ENCODE measurements at places on chromosomes 11 and 22.

- no peak for DNase-seq
These were observed at the start of gene FXYD6 for GRCh38 chr11:117876341-117877119. FXYD6 (minus strand) TSS chr11:117876658; CDS start chr11:117842776, 33,882 bp downstream.

DNA sequence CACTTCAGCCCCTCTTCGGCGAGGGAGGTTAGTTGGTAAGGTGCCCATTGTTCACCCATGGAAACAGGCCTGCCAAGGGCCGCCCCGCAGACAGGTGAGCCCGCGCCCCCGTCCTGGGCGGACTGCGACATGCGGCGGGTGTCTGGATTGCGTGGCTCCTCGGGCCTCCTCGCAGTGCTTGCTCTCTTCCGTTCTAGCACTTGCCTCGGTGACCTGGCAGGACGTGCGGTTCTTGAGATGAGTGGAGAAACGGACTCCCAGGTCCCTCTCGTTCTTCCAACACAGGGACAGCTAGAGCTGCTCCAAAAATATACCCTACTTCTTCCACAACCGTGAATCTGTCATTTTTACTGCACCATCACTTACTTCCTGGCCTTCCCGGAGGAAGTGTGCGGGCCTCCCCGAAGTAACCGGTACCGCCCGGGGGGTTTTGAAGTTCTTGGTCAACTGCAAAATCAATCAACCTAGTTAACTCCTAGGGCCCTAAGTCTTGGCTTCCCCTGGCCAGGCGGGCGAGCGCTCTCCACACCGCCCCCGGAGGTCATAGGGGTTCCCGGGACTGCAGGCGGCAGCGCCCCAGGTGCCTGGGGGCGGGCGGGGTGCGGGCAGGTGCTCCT is 745 bp upstream of the ZBTB44 start:
- peak; percentile 36 for DNase-seq

DNA sequence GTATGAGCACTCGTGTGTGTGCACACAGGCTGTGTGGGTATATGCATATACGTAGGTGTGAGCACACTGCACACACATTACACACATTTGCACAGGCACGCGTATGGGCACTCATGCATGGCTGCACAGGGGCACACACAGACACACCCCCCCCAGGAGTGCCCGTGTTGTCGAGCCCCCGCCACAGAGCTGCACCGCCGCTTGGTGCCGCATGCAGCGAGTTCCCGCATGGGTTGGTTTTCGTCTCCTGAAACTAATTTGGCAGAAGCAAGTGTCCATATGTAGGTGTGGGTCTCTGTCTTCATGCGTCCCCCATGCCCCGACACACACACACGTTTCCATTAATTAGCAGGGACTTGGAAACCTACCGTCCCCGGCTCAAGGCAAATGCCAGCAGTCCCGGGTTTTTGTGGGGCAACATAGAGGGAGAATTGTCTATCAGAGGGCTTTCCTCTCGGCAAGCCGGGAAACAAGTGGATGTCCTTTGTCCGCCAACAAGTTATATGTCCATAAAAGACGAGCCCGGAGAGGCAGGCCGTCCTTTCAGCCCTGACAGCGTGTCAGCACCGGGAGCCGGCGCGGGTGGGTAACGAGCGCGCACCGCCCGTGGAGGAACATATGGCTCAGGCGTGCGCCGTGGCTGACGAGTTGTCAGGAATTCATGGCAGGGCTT is 1291.7 kb downstream of the BRD1 start:
- DNase-seq, result no peak

DNA sequence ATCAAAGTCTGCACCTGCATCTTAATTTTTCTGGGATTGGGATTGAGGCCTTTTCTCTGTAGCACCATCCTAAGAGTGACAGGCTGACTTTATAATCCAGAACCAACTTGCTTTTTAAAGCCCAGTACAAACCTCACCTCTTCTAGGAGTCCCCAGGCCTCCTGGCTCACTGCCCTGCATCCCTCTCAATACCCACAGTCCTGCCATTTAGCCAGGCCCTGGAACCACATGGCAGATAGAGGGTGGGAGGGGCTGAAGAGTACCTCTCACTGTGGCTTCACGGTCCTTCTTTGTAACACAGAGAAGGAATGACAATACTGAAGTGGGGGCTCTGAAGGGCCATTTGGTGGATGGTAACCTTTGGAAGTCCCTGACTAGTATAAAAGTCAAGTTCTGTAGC is 63.5 kb upstream of the PHOX2A start:
- no peak for DNase-seq

DNA sequence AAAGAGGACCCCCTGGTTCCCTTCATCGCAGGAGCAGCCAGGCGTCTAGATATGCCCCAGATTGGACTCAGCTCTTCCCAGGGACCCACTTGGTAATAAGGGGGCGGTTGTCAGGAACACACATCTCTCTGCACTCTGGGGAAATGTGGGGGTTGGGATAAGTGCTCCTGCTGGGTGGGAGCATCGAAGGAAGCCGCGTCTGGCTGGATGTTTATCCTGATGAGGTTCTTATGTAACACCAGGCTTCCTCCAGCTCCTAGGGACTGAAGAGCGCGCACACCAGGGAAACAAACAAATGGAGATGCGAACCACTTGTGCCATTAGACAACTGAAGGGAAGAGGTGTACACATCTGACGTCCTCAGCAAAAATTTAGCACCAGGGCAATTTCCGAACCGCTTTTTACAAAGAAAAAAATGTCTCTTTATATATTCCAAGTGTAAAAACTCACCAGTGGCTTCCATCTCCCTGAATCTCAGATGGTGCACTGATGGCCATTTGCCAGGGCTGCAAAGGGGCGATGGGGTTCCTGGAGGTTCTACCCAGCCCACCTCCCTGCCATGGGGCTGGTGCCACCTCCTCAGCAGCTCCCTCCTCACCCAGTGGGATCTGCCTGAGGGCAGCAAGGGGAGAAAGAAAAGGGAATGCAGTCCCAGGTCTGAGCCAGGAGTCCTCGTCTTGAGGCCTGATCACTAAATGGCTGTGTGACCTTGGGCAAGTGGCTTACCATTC is 89.4 kb downstream of the PKNOX2 start:
- DNase-seq, result no peak

GRCh38 chr11:64224151-64224890 is 1.7 kb downstream of the TRPT1 start:
- no peak for DNase-seq

DNA sequence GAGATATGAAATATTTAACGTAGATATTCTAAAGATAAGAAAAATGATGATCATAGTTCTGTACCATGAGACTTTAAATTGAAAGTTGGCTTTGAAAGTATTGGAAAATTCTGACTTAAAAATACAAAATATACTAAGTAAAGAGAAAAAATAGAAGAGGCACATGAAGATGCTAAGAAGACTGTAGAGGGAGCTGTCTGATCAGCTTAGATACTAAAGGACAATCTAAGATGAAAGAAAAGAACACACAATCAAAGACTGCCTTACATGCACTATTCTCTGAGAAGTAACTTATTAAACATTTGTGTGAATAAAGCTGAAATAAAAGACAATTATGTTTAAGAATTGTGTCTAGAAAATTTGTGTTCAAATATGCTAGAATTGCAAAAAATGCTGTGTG is 55.1 kb downstream of the RBMXL2 start:
- no peak for DNase-seq

- no peak for DNase-seq
These were observed 758 bp downstream of the MCAM start for GRCh38 chr11:119316016-119316728.

- no peak for DNase-seq
These were observed 26.0 kb downstream of the OSBPL5 start for GRCh38 chr11:3139086-3139440.
